ENCODE measurements at places on chromosomes 12 and 14.

DNA sequence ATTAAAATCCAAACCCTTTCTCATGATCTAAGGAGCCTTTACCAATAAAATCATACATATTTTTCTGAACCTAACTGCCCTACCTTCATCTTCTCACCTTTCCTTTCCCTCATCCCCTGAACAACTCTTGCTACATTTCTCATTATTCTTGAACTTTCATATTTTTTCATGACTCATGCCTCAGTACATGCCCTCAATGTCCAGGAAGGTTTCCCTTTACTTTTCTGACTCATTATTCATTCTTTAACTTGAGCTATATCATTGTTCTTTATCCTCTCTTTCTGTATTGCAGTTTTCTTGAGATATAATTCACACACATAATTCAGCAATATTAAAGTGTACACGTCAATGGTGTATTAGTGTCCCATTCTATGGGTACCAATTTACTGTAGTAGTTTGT, 231.0 kb downstream of the ALG10B start:
- DNase-seq = no peak

DNA sequence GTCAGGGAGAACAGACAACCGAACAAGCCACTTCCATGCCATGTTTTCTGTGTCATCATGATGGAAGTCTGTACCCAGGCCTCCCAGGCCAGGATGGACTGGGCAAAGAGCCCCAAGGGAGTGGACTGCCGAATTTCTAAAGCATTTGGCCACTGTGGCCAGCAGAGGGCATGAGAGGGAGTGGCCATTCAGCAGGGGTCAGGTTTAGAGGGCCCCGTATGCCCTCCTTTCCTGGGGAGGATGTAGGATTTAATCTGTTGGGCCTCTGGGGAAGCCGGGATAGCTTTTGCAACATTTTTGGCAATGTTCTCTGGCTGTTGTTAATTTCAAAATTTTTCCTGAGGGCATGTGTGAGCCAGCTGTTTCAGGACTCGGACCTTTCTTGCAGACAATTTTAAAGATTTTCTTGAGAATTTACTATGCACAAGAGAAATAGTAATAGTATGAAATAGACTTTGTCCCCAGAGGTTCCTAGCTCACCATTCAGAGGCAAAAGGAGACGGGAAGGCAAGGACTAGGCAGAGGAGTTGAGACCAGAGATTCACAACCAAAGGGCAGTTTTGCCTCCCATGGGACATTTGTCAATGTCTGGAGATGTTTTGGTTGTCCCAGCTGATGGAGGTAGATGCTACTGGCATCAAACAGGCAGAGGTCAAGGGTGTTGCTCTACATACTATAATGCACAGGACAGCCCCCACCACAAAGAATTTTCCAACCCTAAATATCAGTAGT, 18.0 kb downstream of the ACACB start:
- DNase-seq = no peak

DNA sequence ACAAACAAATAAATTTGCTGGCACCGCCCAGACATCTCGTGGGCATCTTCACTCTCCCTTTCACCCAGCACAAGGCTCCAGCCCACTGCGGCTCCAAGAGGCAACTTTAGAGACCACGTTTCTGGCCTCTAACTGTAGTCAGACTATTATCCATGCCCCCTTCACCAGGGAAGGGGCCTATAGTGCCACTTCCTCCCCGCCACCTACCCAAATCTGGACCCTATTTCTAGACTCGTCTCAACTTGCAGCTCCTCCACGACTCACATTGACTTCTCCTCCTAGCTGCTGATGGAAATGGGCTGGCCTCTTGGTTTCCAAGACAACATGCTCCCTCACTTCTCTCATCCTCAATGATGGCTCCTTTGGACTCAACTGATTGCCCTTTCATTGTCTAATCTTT, 12.3 kb downstream of the KRT1 start:
- DNase-seq = no peak

- no peak for DNase-seq
Observed at GRCh38 chr12:80142640-80143039, 43.3 kb downstream of the OTOGL start.

GRCh38 chr14:78509516-78509915, 339.3 kb downstream of the NRXN3 start:
- DNase-seq = no peak

GRCh38 chr12:123767613-123768012, 5.5 kb downstream of the DNAH10 start:
- no peak for DNase-seq

DNA sequence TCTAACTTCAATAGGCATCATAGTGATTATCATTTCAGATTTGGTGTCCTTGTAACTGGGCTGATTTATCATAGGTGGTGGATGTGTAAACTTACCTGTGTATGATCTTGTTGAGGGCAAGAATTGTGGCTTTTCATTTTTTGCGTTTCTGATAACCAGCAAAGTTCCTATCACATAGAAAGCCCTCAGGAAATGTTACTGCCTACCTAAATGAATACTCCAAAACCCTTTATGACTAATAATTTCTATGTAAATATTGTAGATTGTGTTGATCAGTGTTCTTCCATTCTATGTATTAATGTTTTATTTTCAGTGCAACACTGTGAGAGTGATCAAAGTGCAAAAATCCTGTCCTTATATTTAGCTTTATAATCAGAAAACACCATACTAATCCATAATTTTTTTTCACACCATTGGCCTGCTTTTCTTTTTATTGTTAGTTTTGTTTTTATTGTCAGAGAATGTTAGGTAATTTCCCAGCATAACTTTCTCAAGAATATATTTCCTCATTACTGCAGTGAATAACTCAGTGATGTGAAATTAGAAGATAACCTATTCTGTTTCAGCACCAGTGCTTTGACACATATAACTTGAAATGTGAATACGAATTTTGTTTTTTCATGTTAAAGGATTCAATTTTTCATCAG, 94.1 kb downstream of the GPHN start:
- no peak for DNase-seq

DNA sequence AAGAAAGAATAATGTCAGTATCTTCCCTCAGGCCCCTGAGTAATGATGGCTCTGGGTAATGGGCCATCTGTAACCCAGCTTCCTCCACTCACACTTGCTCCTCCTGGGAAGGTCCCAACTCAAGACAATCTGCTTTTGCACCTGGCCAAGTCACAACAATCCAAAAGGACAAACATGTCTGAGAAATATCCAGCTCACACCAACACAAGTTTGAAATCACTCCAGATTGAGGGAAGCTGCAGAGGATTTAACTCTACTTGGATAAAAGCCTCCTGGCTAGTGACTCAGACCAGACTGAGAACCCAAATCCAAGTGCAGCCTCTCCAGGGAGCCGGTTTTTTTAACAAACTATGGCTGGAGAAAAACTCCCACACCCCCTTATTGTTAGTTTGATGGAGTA, 34.2 kb downstream of the RTRAF start:
- DNase-seq = no peak

DNA sequence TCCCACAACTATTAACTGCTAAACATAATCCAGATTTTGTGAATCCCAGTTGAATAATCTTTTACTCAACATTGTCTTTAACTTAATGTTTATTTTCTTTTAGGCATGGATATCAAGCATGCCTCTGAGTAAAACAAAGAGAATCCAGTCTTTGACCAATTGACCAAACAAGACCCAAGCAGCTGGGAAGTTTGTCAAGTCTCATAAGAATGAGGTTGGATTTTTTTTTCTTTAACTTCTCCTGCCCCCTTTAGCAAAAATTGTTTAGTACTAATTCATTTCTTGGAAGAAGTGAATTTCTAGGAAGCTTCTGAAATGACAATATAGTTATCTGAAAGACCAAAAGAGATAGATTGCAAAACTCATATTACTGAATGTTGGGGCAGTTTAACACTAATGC, 89.9 kb downstream of the OTOGL start:
- DNase-seq = no peak

GRCh38 chr12:12209043-12209442, 57.8 kb downstream of the LRP6 start:
- no peak for DNase-seq

GRCh38 chr14:100025111-100025510, 40.1 kb upstream of the EVL start:
- no peak for DNase-seq

- DNase-seq = no peak
Observed at GRCh38 chr12:110743571-110744093, 941 bp upstream of the PPP1CC start.

DNA sequence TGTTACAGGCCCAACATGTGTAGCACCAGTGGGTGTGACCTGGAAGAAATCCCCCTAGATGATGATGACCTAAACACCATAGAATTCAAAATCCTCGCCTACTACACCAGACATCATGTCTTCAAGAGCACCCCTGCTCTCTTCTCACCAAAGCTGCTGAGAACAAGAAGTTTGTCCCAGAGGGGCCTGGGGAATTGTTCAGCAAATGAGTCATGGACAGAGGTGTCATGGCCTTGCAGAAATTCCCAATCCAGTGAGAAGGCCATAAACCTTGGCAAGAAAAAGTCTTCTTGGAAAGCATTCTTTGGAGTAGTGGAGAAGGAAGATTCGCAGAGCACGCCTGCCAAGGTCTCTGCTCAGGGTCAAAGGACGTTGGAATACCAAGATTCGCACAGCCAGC, 8.6 kb downstream of the BCL2L14 start:
- DNase-seq = no peak

GRCh38 chr12:51721282-51721940, 127.1 kb downstream of the FIGNL2 start:
- DNase-seq = no peak

- DNase-seq = no peak
Observed at GRCh38 chr14:68527329-68527851, 265.5 kb downstream of the ZFP36L1 start.

- no peak for DNase-seq
Observed at GRCh38 chr14:89249972-89250654, 166.9 kb downstream of the FOXN3 start.

DNA sequence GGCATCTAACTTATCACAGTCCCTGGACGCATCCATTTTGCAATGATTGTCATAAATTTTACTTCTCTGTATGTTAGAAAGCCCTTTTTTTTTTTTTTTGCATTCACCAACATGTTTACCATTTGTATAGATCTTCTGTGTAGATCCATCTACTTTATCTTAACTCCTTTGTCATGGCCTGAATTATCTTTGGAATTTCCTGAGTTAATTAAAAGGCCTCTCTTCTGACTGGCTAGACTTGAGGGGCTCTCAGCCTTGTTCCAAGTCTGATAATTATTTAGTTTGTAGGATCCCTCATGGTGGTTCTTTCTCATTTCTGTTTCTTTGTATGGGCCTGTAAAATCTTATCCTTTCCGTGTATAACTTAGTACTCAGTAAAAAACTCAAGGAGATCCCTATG, 387.0 kb downstream of the C12orf50 start:
- DNase-seq = no peak

DNA sequence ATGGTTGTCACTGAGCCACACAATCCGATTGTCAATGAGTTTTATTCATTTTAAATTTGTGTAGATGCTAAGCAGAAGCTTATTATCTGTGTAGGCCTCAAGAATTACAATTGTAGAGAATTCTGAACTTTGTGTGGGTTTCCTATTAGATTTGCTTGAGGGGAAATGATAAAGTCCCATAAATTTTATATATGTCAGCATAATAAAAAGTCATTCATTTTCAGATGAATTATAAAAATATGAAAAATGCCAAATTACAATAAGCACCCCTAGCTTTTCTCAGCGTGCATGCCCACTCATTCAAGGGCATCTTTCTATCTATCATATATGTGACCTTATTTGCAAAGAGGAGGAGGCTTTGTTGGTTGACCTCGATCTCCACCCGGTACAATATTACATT, 1041.1 kb upstream of the FOXG1 start:
- no peak for DNase-seq

- no peak for DNase-seq
Observed at GRCh38 chr12:1436015-1436414, 158.4 kb downstream of the FBXL14 start.

DNA sequence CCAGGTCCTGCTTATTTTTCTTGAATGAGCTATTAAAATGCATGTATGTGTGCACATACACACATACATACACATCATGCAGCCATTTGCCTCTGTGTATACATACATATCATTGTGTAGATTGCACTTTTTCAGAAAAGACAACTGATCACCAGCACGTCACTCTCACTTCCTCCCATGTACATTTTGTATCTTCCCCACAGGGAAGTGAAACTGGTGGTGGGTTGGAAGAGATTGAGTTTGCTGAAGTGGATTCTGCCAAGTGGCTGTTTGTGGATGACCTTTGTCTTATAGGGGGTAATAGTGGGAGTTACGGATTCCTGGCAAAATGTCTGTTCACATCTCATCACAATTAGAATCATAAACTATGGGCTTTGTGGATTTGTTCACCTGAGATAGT, 448.6 kb downstream of the RAD51B start:
- DNase-seq = no peak

- DNase-seq = no peak
Observed at GRCh38 chr12:95337146-95337545, 119.5 kb downstream of the VEZT start.

- DNase-seq = no peak
Observed at GRCh38 chr12:22787557-22787956, 162.6 kb downstream of the ETNK1 start.

- no peak for DNase-seq
Observed at GRCh38 chr14:76115010-76115422, 36.7 kb upstream of the GPATCH2L start.

DNA sequence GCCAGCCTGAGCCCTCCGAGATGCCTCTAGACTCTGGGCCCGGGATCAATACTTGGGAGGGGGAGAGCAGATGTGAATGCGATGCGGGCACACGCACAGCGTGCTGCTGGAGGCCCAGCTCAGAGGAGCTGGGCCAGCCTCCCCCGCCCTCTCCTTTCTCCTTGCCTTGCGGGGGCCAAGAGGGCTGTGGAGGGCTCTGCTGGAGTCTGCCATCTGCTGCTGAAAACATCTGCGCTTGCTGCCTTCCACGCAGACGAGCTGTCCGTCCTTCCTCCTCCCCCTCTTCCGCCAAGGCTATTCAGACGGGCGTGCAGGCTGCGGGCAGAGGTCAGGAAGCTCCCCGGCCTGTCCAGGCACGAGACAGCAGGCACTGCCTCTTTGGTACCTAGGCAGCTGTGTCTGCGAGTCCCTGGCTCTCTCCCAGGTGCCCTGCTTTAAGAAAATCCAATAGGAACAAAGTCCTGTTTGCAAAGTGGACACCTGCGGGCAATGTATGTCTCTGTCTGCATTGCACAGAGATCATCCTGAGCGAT, 75.2 kb downstream of the SPRING1 start:
- DNase-seq = no peak

- DNase-seq = no peak
Observed at GRCh38 chr14:37056473-37056872, 115.9 kb downstream of the SLC25A21 start.

- DNase-seq = no peak
Observed at GRCh38 chr12:12384571-12385340, 27.9 kb downstream of the BORCS5 start.

- DNase-seq = no peak
Observed at GRCh38 chr12:74349925-74350324, 187.7 kb upstream of the ATXN7L3B start.

DNA sequence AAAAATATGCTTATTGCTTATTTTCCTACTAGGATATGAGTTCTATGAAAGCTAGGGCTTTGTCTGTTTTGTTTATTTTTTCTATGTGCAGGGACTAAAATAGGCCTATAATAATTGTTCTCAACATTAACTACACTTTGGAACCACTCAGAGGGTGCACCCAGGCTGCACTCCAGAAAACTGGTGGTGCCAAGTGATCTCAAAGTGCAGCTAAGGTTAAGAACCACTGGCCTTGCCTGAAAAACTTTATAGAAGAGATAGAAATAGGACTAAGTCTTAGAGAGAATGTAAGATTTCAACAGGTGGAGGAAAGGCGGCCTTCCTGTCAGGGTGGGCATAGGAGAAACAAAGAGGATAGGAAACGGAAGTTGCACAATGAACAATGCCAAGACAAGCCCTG, 37.7 kb upstream of the NR1H4 start:
- DNase-seq = no peak
